Activated CD8-positive, alpha-beta T cell treated with anti-CD3 and anti-CD28 coated beads, Interleukin-2, amount 10 ng/mL, durations not matched to agents 7 days and 5 days (primary cell): ENCODE measurements at places on chromosomes 2 and 18. TPM values are rescaled to one million over a fixed set of nuclear protein-coding genes. Genes with fewer than 3 reads are reported as not detected.

- no peak for DNase-seq
These were observed 61.4 kb downstream of the NDUFA10 start for GRCh38 chr2:239963646-239964205.

- DNase-seq, result no peak
These were observed 150.9 kb upstream of the SERTAD2 start for GRCh38 chr2:64804651-64805050.

DNA sequence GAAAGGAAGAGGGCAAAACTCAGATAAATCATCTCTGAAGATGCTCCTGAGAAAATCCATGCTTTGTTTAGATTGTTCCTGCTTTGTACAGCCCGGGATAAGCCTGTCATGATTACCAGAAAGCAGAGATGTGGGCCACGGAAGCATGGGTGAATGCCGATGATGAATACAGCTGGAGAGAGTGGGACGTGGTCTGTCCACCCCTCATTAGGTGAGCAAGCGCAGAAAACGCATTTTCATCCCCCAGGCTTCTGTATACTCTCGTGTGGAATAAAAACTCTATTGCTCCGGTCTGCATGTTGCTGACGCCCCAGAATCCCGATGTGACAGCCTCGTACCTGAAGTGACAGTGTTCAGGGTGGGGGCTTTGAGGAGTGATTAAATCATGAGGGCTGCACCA, 52.0 kb upstream of the SALL3 start:
- no peak for DNase-seq

GRCh38 chr2:238716171-238716570, 131.7 kb upstream of the TWIST2 start:
- DNase-seq, result no peak

DNA sequence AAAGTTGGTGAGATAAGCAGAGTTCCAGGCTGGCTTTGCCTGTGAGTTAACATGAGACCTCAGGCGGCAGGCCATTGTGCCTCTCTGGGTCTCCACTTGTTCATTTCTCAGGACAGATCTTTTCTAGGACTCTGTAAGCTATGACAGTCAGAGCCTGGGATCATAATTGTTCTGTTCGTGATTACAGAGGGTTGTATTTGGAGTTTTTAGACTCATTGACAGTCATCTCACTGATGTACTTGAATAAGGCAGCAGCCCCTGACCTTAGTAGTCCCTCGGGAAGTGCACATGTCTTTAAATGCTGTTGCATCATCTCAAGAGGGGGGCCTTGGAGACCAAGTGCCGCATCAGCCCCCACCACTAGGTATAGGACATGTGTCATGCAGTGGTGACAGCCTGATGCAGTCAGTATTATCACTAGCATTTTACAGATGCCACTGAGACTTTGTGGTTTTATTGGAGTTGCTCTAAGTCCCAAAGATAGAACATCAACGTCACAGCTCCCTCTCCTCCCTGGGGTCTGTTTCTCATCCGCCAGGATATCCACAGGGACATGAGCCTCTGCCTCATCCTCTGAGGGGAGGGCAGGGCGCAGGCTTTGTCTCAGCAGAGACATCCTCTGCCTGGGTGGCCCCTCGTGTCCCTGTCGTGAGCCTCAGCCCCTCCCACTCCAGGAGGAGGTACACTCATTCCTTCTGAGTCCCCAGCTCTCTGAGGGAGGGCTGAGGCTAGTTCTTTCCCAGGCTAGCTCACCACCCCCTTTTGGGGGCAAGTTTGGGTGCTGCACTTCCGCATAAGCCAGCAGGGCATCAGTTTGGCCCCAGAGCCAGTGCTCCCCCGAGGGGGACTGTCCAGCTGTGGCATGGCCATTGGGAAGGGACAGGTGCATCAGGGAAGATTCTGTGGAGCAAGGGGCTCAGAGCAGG, 14.1 kb downstream of the GLI2 start:
- DNase-seq, result no peak

- DNase-seq, result no peak
These were observed 54.4 kb upstream of the CCDC68 start for GRCh38 chr18:55013685-55014084.

DNA sequence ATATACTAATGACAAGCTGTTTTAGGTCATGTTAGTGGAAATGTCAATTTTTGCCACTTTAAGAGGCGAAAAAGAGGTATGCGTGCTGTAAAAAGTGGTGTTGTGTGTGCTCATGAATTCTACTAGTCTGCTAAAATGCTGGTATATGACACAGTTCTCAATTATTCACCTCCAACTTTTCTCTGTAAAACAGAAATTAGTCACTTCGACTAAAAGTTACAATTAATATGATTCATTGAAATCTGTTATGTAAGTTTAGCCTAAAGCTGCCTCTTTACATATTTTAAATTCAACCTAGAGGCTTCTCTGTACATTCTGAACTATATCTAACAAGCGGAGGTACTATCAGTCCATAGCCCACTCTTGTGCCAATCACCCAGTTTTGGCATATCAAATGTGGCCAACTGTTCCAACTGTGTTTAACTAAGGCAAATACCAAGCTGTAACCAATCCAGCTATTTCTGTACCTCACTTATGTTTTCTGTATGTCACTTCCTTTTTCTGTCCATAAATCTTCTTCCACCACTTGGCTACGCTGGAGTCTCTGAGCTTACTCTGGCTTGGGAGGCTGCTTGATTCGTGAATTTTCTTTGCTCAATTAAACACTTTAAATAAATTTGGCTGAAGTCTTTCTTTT, 20.8 kb downstream of the BAZ2B start:
- DNase-seq, result no peak

- no peak for DNase-seq
These were observed 656.8 kb downstream of the BCL11A start for GRCh38 chr2:59896499-59897245.

PAIP2B gene
- total RNA-seq, result 1.5 TPM

CHRNG gene
- total RNA-seq, result not detected

EVA1A gene
- total RNA-seq, result not detected

GRCh38 chr2:217960351-217960750, 42.4 kb downstream of the TNS1 start:
- DNase-seq, result no peak

GRCh38 chr18:59021500-59021899, 118.2 kb upstream of the SEC11C start:
- DNase-seq, result no peak

- DNase-seq, result no peak
These were observed 100.8 kb downstream of the LRP1B start for GRCh38 chr2:142029974-142030373.

ICA1L gene
- total RNA-seq, result 5.1 TPM

- DNase-seq, result no peak
These were observed 87.9 kb downstream of the SEPTIN10 start for GRCh38 chr2:109525836-109526235.

- DNase-seq, result no peak
These were observed 6.9 kb upstream of the EHBP1 start for GRCh38 chr2:62698653-62699052.

DNA sequence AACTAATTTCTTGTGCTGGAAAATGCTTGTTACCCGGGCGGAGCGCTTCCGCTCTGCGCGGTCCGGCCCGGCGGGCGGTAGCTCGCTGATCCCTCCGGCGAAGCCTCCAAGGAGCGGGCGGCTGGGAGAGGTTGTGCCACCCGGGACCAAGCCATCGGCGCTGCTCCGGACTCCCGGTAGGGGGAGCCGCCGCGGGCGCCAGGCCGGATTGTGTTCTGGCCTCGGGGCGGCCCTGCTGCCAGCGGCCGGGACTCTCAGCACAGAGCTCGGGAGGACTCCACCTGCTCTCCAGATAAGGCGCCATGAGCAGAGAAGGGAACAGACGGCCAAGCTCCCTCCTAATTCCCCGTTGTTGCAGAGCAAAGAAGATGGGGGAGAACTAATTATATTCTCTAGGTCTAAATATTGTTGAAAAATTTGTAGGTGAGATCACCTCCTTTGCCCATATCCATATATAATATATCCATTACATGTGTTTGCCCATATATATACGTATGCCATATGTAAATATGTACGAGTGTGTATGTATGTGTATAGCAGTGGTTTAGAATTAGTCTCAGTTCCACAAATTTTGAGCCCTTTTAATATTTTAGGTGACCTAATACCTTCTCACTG, 13.8 kb upstream of the SATB2 start:
- no peak for DNase-seq

ZFAND2B gene
- 59.5 TPM for total RNA-seq

DNA sequence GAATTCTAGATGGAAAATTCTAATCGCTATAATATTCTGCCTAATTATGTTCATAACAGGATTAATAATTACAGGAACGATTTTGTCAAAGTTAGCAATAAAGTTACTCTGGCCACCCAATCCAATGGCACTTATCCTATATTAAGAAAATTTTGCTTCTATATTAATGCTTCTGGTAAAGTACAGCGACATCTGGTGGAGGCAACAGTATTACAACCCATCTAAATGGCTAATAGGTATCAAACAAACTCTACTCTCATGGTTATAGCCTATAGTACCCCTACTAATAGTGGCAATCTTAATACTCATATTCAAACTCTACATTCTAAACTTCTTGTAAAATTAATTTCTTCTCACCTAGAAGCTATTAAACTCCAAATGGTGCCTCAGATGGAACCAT, 1084.7 kb upstream of the LRRTM1 start:
- DNase-seq, result no peak

GRCh38 chr18:22778996-22779395, 154.1 kb upstream of the RBBP8 start:
- DNase-seq, result no peak

DNA sequence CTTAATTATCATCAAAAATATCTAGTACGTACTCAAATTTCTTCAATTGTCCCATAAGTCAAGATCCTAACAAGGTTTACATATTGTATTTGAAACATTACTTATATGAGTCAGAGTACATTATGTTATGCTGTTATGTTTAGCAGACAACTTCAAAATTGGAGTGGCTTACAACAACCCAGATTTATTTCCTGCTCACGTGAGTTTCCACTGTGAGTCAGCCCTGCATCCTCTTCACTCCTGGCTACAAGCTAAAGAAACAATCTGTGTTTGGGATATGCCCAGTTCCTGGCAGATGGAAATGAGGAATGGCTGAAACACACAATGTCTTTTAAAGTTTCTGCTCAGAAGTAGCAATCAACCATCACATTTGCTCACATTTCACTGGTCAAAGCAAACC, 31.5 kb upstream of the TANC1 start:
- no peak for DNase-seq

CNTNAP5 gene
- not detected for total RNA-seq

NPPC gene
- total RNA-seq, result 1.8 TPM

ELOA2 gene
- not detected for total RNA-seq

FAP gene
- total RNA-seq, result not detected

DNA sequence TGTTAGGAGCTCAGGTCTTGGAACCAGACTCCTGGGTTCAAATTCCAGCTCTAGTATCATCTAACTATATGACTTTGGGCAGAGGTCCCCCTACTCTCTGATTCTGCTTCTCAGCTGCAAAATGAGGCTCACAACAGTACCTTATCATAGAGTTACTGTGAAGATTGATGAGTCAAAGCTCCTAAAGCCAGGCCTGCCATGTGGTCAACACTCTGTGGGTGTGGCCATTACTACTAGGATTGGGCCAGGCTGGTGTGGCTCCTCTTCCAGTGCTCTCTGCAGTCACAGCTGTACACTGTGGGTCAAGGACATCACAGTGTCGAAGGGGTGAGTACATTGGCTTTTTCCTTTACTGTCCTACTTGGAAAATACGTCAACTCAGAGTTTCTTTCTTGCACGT, 22.6 kb downstream of the CAPN13 start:
- DNase-seq, result no peak

GRCh38 chr18:36095936-36096519, 28.7 kb upstream of the RPRD1A start:
- DNase-seq, result peak; percentile 28

DNA sequence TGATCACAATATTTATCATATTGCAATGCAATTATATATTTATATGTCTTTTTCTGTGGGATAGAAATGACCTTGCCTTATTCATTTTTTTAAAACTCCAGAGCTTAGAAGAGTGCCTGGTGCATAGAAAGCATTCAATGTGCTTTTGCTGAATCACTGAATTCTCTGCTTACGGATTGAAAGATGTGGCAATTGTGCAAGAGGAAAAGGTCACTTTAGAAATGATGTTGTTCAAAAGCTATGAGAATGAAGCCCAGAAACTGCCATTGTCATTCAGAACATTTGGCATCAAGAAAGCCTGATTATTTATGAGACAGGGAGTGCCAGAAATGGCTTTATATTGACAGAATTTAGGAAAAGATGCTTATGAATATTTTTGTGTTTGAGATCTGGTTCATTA, 678.6 kb upstream of the CDH2 start:
- no peak for DNase-seq

FHOD3 gene
- total RNA-seq, result not detected

- DNase-seq, result no peak
These were observed 38.1 kb downstream of the NUP35 start for GRCh38 chr2:183162362-183162761.

GRCh38 chr2:26281226-26281625, 36.5 kb downstream of the HADHB start:
- DNase-seq, result no peak

DNA sequence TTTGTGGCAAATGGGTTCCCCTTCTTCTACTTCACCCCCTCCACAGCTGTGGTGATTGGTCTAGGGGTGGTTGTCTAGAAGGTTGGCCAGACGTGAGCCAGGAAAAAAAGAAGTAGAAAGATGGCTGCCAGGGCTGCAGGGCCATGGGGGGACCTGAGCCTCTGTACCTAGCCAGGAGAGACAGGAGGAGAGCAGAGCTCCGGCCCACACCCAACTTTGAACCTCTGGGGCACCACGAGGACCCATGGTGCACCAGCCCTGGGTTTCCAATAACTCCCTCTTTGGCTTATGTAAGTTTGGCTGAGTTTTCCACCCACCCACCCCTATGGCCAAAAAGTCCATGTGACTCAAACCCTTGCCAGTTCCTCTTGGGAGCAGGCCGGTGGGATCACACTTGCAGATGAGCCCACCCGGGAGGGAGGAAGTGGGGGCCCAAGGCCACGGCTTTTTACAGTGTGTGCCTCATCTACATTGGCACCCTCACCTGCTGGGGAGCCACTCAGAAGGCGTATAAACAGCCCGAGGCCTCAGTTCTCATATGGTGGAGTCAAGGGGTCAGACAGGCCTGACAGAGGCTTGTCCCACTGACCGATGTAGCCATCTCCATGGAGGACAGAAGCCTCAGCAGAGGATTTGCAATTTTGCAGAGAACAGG, 293.1 kb upstream of the HDAC4 start:
- no peak for DNase-seq

SUCLG1 gene
- total RNA-seq, result 81.8 TPM

SRSF7 gene
- total RNA-seq, result 356 TPM

GRCh38 chr2:189309331-189309730, 129.8 kb upstream of the COL5A2 start:
- no peak for DNase-seq

- DNase-seq, result no peak
These were observed 109.1 kb downstream of the CPO start for GRCh38 chr2:207048416-207048815.

- DNase-seq, result no peak
These were observed 29.0 kb downstream of the TNFRSF11A start for GRCh38 chr18:62354151-62354550.

BOK gene
- not detected for total RNA-seq

- DNase-seq, result no peak
These were observed 437.2 kb upstream of the PKDCC start for GRCh38 chr2:41610501-41611190.
